ENCODE measurements at places on chromosomes 6 and 20.

DNA sequence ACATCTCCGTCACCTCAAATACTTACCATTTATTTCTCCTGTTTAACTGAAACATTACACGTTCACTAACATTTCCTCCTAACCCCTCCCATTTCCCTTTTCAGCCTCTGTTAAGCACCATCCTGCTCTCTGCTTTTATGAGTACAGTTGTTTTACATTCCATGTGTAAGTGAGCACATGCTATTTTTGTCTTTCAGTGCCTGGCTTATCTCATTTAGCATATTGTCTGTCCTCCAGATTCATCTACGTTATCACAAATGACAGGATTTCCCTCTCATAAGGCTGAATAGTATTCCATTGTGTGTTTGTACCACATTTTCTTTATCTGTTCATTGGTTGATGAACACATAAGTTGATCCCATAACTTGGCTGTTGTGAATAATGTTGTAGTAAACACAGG lies 22.7 kb downstream of the TAF11 start:
- DNase-seq, result no peak

GRCh38 chr6:72246926-72247325 lies 360.6 kb downstream of the RIMS1 start:
- DNase-seq, result no peak

GRCh38 chr20:32191873-32192272 lies 15.7 kb downstream of the PLAGL2 start:
- DNase-seq, result no peak

GRCh38 chr6:40523505-40524172 lies 63.5 kb downstream of the LRFN2 start:
- no peak for DNase-seq

GRCh38 chr6:51330971-51331370 lies 512.3 kb downstream of the TFAP2B start:
- no peak for DNase-seq

GRCh38 chr20:48171071-48171470 lies 385.8 kb upstream of the SULF2 start:
- no peak for DNase-seq

- DNase-seq, result no peak
These were observed 108.9 kb upstream of the STXBP5 start for GRCh38 chr6:147095316-147095715.

DNA sequence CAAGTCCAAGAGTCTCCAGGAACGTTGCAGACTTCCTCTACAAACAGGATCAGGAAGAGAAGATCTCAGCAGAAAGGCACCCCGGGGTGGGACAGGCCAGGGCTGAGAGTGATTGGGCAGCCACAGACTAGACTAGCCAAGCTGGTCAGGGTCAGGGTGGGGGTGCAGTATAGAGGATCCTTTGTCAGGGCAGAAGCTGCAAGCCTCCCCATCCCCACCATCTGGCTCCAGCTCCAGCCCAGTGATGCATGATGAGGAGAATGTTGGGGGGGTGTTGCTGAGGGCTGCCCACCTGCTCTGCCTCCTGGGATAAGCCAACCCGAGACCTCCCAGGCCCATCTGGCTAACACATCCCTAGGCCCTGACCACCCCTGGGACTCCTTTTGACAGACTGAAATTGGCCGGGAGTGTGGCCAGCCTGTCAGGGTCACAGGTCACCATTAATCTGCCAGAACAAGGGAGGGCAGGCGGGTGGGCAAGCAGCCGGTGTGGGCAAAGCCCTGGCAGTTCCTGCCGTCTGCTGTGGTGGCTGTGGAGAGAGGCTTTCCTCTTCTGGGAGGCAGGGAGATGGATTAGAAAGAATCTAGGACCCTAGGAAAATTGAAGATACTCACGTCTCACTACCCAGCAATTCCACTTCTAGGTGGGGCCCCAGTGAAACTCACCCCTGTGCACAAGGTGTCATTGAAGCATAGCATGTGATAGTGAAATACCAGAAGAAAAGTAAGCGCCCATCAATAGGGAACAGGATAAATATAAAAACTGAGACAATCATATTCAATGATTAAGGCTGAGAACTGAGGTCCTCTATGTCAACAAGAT lies 22.1 kb upstream of the SNTA1 start:
- DNase-seq, result no peak

GRCh38 chr20:47502271-47503239 lies 868 bp downstream of the NCOA3 start:
- DNase-seq, result peak; percentile 22

- no peak for DNase-seq
These were observed 12.4 kb downstream of the GABBR1 start for GRCh38 chr6:29620630-29621029.

DNA sequence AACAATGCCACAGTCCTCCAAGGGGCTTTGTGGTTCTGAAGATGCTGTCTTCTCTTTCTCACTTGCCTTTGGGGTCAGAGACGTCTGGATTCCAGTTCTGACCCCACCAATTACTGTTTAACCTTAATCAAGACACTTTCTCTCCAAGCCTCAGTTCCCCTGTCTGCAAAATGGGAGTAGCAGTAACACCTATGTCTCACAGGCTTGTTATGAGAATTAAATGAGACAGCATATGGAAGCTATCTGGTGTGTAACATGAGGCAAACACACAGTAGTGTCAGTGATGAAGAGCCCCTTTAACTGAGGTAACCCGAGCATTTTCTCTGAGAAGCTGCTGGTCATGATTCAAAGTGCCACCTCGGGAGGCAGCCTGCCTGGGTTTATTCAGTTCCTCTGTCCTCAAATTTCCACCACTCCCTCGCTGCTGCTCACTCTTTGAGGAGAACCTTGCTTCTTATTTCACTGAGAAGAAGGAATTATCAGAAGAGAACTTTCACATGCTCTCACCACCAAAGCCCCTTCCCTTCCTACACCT lies 11.7 kb downstream of the PPIL1 start:
- DNase-seq, result no peak

DNA sequence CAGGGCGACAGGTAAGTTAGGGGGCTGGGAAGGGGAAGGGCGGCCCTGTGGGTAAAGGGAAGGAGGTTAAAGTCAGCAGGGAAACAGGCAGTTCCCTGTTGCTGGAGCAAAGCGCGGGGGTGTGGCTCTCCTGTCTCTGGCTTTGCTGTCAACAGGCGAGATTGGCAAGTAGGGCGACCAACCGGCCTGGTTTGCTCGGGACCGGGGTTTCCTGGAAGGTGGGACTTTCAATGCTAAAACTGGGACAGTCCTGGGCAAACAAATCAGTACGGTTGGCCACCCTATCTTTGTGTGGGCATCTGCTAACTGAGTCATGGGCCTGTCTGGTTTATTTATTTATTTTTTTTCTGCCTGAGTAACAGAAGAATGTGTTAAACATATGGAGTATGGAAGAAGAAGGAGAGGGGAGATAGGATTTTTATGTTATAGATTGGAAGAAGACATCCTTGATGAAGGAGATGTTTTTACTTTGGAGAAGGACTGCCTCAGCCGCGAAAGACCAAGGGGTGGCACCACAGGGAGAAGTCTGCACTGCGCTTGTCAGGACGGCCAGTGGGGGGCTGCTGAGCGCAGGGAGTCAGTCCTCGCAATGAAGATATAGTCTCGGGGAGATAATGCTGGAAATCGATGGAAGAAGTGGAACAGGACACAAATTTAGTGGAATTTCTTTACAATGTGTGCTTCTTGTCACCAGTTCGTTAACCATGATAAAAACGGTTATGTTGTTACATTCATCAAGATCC lies 43.4 kb upstream of the ESR1 start:
- DNase-seq, result no peak

GRCh38 chr6:140101367-140101766 lies 726.9 kb upstream of the CITED2 start:
- no peak for DNase-seq

DNA sequence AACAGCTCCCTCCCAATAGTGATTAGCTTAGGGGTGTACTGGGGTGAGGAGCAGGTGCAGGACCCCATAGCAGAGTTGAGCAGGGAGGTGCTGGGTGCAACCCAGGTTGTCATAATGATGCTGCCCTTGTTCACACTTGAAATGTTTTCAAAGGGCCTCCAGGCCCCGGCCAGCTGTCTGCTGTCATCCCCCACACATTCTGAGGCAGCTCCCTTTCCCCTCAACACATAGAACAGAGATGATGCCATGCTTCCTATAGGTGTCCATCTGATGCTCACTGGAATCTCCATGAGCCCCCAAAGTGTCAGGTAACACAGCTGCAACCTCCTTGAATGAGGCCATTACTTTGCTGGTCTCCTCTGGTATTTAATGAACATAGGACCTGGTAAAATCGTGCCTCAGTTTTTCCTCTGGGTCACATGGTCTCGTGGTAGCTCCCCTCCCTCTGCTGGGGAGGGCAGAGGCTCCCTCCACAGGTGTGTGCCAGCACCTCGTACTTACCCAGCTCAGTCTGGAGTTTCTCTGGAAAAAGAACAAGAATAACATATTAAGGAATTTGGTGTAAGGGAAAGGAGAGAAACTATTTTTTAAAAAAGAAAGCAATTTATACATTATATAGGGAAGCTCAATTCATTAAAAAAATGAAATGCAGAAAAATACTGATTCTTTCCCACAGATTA lies 5.6 kb downstream of the BTNL2 start:
- DNase-seq, result no peak

GRCh38 chr6:44452725-44453124 lies 65.2 kb downstream of the CDC5L start:
- no peak for DNase-seq

- no peak for DNase-seq
These were observed 54.2 kb downstream of the ARMC2 start for GRCh38 chr6:108902382-108902792.

GRCh38 chr6:7439228-7439627 lies 49.6 kb downstream of the RIOK1 start:
- DNase-seq, result no peak

GRCh38 chr20:367486-367887 lies 13.1 kb upstream of the TRIB3 start:
- DNase-seq, result no peak

GRCh38 chr6:166624275-166624674 lies 2.8 kb downstream of the RPS6KA2 start:
- DNase-seq, result no peak

DNA sequence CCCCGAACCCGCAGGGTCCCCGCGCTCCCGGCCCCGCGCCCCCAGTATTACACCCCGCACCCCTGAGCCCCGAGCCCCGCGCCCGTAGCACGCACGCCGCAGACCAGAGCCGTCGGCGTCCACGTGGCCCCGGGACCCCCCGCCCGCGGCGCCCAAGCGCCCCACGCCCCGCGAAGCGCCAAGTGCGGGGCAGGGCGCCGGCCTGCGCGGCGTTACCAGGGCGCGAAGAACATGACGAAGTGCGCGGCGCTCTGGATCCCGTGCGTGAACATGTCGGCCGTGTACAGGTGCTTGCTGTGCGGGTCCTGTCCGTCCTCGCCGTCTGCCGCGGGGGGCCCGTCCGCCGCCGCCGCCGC lies 312 bp downstream of the TXNDC5 start:
- no peak for DNase-seq

- DNase-seq, result no peak
These were observed 62.1 kb upstream of the ADGRB3 start for GRCh38 chr6:68572975-68573374.

- no peak for DNase-seq
These were observed 35.3 kb downstream of the DLGAP4 start for GRCh38 chr20:36341331-36342020.

- no peak for DNase-seq
These were observed 50.9 kb downstream of the TMEM242 start for GRCh38 chr6:157272372-157272771.

DNA sequence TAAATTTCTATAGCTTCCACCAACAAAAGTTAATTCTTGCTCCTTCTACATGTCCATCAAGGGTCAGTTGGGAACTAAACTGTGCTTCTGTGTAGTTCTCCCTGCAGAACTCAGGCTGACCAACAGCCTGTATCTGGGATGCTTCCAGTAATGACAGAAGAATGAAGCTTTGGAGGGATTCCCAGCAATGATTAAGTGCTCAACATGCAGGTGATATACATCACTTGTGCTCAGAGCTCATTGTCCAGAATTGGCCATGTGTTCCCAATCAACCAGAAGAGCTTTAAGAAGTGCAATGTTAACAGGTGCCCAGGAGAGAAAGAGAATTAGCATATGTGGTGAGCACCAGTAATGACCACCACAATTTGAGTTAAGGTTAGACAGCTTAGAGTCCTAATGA lies 37.4 kb upstream of the SNRPB2 start:
- no peak for DNase-seq

DNA sequence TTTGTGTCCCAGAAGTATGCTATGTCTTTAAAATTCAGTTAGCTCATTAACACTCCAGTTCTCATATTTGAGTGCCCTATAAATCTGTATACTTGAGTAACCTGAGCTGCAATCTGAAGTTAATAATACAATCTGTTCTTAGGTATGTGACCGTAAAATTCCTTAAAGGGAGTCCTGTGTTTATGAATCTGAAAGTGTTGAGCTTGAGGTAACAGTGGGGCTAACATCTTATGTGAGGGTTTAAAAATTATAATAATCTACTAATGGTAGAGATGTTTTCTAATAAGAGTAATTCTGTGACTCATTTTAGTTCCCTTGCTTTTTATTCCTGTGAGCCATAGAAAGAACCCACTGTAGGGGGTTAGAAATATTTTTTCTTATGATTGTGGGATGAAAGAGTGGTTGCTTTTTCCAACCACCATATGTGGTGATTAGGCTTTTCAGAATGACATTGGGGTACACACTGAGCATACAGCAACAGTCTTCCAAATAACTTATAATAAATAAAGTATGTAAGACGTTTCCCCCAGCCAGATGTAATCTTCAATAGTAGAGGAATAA lies 121.2 kb downstream of the BCKDHB start:
- no peak for DNase-seq

DNA sequence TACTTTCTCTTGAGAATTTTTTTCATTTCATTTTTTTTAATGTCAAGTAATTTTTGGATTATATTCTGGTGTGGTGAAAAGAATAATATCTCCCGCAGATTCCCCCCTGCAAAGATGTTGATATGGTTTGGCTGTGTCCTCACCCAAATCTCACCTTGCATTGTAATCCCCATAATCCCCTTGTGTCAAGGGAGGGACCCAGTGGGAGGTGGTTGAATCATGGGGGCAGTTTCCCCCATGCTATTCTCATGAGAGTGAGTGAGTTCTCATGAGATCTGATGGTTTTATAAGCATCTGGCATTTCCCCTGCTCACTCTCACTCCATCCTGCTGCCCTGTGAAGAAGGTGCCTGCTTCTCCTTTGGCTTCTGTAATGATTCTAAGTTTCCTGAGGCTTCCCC lies 58.7 kb upstream of the PMEPA1 start:
- DNase-seq, result no peak

DNA sequence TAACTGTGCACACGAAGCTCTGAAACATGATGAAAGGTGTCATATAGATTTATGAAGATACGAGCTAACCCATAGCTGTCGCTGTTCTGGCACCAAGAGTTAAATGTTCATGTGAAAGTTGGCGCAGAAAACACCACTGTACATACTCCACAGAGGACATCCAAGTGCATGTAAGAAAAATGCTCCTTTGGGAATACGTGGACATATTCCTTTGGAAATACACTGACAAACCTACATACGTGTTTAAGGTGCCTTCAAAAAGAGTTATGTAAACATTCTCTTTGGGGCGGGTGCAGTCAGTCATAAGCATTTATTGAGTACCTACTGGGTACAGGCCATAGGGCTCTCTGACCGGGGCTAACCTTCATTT lies 723 bp upstream of the ARID1B start:
- no peak for DNase-seq
